ENCODE measurements at places on chromosomes 5 and 9.

DNA sequence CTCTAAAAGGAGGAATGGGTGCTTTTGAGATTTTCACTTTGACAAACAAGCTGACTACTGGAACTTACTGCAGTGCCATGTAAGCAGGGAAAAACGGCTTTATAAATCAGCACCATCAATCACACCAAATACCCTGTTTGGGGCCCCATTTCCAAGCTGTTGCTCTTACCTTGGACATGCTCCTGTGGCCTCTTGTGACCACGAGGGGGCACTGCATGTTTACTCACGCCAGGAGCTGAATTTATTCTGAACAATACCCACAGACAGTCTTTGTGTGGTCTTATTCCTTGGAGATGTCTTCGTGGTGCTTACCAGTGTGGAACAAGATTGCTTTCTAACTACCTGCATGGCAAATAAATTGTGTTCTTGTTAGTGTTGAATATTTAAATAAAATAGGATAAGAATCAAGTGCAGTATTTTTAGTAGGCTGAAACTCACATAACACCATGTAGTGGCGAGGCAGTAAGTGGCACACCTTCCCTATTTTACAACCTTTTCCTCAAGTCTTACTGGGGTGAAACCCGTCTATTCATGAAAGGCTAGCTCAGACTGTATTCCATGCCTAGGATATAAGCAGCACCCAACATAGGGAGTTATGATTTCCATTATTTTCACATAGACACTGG lies 155.5 kb upstream of the NMUR2 start:
- DNase-seq, result no peak

GRCh38 chr9:33498387-33498786 lies 24.7 kb upstream of the NOL6 start:
- no peak for DNase-seq

GRCh38 chr9:127915325-127915752 lies 1.5 kb downstream of the ST6GALNAC4 start:
- no peak for DNase-seq

DNA sequence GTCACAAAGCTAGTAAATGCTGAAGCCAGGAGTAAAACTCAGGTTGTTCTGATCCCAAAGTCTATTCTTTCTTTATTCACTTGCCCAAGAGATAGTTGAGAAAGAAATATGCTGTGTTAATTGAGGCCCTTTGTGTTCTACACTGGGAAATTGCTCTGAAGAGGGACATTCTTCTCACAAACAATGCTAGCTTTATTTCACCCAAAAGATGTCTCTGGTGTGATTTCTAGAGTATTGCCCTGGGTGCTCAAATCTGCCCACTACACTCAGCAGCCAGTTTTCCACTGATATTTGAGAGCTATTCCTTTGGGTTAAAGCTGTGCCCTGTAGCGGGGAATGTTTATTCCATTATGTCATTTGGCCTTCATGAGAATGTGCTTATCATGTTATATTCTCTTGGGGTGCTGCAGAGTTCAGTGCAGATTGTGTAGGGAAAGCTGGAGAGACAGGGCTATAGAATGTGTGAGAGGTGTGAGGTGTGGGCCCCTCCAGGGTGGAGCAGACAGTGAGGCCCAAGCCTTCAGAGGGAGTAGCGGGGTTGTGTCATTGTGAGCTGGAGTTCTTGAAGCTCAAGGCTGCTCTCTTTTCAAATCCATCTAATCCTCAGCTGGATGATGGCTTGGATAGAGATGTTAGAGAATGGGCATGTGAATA lies 21.0 kb upstream of the C5orf63 start:
- DNase-seq, result no peak

DNA sequence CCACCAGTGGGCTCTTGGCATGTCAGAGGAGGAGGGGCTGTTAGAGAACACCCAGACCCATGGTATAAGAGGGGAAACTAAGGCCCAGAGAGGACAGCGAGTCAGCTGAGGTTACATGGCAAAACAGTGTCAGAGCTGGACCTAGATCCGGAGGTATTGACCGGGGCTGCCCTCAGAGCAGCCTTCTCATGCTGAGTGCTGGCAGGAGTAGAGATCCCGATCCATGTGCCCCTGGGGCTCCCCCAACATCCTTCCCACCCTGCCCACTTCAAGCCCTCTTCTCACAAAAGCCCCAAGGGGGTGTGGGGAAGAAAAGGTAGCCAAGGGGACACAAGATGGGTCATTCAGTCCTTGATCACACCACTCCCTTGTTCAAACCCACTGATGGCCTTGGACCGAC lies 19.9 kb downstream of the CSF1R start:
- DNase-seq, result no peak

DNA sequence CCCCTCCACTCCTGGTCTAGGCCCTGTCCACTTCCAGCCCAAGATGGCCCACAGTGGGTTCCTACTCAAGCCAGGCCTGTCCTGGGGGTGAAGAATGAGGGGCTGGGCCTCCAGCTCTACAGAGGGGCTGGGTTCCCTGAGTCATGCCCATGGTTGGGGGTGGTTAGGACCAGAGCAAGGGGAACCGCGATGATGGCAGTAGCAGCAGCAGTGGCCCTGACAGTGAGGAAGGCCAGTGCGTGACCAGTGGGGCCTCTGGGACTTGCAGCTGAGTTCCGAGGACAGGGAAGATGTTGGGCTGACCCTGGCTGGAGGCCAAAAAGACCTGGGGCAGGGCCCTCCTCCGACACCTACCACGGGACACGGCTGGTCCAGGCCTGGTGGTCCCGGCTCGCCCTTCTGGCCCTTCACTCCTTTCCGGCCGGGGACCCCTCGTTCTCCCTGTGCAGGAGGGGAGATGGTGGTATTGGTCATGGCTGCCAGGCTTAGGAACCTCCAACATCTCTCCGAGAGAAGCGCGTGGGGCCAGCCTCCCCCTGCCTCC lies 9.2 kb upstream of the PHYKPL start:
- DNase-seq, result no peak

GRCh38 chr9:16823906-16824305 lies 46.6 kb downstream of the BNC2 start:
- no peak for DNase-seq

DNA sequence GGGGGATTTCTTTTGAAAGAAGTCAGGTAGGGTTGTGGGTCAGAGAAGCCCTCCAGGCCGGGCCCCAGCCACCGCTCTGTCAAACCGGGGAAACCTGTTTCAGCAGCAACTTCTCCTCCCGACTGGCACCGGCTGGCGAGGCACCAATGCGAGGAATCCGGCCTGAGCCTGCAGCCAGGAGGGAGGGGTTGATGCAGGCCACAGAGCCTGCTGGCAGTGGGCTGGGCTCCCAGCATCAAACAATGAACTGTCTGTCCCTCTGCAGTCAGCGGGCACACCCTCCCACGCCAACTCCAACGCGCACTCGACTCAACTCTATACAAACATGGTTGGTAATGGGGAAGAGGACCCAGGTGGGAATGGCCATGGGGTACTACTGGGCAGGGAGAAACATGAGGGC lies 12.1 kb downstream of the PCDH1 start:
- DNase-seq, result no peak

GRCh38 chr9:80437091-80437640 lies 865.4 kb downstream of the TLE4 start:
- no peak for DNase-seq

- DNase-seq, result no peak
These were observed 34.8 kb downstream of the NADK2 start for GRCh38 chr5:36206913-36207312.

GRCh38 chr9:87713278-87713987 lies 12.5 kb upstream of the CTSL start:
- no peak for DNase-seq

- DNase-seq, result no peak
These were observed 981.2 kb downstream of the TLE4 start for GRCh38 chr9:80552931-80553330.

DNA sequence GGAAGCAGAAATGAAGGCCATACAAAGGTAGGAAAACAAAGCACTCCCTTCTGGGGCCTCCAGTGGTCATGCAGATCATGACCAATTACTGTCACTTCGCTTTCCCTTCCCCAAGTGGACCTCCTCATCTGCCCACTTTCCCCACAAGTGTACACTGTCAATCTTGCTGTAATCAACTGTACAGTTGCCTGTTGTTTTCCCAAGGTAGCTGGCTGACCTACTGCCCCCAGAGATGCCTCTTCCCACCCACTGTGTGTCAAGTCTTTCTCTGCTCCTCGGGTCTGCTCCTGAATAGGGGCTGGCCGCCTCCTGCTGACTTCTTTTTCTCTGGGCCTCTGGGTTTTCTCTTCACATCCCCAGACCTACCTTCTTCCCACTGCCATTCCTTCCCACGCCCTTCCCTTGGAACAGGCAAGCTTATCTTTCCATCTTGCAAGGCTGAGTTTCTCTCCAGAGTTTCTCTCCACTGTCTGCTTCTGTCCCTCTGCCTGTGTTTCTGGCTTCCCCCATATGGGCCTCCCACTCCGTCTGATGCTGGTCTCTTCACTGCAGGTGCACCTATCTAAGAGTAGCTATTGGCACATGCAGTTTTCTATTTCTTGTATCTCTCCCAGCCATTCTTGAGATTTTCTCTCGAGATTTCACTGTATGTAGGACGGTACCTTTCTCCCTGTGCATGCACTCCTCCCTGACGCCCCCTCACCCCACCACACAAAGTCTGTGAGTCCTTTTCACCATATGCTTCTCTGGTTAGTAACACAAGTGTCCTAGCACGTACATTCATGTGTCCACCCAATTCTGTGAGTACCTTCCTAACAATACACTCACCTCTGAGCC lies 2.4 kb downstream of the ELL2 start:
- no peak for DNase-seq

DNA sequence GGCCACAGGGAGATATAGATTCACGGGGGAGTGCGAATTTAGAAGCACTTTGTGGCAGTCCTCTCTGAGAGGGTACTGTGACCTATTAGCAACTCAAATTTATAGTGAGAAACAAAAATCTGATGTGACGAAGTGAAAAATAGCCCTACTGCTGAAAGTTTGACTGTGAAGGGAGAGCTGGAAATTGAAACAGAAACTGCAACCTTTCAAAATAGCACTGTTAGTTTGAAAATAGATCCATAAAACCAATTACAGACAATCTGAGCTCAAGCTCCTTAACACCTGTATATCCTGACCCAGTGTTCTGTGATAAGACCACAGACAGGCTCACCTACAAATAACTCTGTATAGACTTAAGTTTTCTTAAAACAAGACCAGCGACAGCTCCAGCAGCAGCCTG lies 420.1 kb downstream of the IRX1 start:
- DNase-seq, result no peak

GRCh38 chr9:134913041-134913712 lies 4.5 kb downstream of the FCN1 start:
- no peak for DNase-seq

DNA sequence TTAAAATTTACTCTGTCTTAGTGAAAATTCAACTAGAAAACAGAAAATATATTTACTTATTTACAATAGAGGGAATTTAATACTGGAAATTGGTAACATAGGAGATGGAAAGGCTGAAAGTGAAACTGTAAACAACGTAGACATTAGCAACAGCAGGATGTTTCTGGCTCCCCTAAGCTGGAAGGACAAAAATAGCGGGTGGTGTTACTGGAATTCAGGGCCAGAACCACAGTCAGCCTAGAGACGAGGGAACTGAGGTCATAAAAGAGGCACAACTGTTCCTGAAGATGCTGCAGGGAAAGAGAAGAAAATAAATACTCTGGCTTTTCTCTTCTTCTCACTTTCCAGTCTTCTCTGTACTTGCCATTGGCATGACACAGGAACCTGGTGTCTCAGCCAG lies 80.4 kb upstream of the NIPBL start:
- DNase-seq, result no peak

DNA sequence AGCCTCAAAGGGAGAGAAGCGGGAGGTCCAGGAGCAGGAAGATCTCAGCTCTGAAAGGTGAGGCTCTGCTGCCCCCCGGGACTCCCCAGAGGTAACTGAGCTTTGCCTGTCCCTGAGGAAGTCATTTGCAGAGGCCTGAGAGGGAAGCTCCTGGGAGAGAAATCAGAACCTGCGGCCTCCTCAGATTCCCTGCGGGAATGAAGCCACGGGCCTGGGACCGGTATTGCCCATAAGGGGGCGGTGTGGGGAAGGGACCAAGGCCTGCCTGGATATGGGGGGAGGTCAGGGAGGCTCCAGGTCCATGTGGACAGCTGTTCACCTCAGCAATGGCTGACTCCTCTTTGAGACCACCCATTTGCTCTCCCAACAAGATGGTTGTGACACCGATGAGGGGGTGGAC lies 1.3 kb downstream of the SPATA31E1 start:
- DNase-seq, result no peak
